Effector CD8-positive, alpha-beta T cell (primary cell): ENCODE measurements at places on chromosomes 2 and 18.

- DNase-seq, result no peak
These were observed 109.1 kb downstream of the RIF1 start for GRCh38 chr2:151518802-151519201.

- no peak for DNase-seq
These were observed 157.2 kb downstream of the DDX1 start for GRCh38 chr2:15748736-15749323.

GRCh38 chr18:46675112-46675511 is 18.1 kb upstream of the LOXHD1 start:
- no peak for DNase-seq

GRCh38 chr2:145090841-145091761 is 571.2 kb upstream of the ZEB2 start:
- DNase-seq, result no peak

- DNase-seq, result no peak
These were observed 2.3 kb downstream of the PSMD1 start for GRCh38 chr2:231058761-231059550.

- DNase-seq, result no peak
These were observed 230.6 kb upstream of the SP5 start for GRCh38 chr2:170484552-170484951.

- no peak for DNase-seq
These were observed 42.4 kb upstream of the PSMD14 start for GRCh38 chr2:161265874-161266273.

GRCh38 chr2:44324971-44325426 is 36.3 kb downstream of the PREPL start:
- no peak for DNase-seq

DNA sequence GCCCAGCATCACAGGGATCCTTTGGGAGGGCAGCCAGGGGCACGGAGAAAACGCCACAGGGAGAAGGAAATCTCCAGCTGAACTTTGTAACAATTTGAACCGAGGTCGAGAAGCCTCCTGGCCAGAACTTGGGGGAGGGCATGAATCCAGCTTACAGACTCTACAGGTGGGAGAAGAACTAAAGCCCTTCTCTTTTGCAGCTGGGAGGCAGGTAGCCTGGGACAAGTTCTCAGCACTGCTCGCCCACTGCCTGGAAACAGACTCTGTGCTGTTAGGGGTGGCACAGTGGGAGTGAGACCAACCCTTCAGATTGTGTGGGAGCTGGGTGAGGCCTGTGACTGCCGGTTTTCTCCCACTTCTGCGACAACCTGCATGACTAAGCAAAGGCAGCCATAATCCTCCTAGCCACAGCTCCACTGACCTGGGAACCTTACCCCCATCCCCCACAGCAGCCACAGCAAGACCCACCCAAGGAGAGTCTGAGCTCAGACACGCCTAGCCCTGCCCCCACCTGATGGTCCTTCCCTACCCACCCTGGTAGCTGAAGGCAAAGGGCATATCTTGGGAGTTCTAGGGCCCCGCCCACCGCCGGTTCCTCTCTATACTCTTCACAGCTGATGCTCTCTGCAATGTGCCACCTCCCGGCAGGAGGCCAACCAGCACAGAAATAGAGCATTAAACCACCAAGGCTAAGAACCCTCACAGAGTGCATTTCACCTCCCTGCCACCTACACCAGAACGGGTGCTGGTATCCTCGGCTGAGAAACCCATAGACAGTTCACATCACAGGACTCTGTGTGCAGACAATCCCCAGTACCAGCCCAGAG is 136.0 kb upstream of the SIX2 start:
- DNase-seq, result no peak

DNA sequence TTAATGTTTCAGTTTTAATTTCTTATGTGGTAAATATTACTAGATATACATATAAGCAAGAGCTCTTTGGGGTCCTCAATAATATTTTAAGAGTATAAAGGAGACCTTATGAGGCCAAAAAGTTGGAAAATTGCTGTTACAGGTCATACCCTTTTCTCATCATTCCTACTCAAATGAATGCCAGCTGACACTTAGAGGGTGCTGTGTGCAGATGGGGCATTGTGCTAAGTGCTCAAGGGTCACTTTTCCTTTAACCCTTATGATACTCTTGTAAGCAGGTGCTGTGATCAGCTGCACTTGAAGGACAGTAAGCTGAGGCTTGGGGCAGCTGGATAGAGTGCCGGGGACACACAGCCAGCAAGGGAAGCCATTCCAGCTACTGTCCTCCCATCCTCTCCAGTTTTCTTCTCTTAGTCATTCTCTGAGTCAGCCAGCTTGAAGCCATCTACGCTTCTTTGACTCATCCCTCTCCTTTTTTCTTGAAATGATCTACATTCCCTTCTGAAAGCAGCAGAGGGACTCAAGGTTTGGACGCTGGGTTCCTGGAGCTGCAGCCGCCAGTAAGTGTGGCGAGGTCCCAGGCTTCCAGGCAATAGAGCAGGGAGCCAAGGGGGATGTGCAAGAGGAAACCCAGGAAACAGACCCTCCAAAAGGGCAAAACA is 42.0 kb upstream of the CREB1 start:
- DNase-seq, result no peak

GRCh38 chr2:41717839-41718238 is 330.0 kb upstream of the PKDCC start:
- no peak for DNase-seq

GRCh38 chr2:9803023-9803805 is 40.1 kb upstream of the TAF1B start:
- no peak for DNase-seq

GRCh38 chr2:71504611-71505010 is 51.2 kb downstream of the DYSF start:
- no peak for DNase-seq

GRCh38 chr2:47864566-47864965 is 41.7 kb downstream of the FBXO11 start:
- DNase-seq, result no peak

DNA sequence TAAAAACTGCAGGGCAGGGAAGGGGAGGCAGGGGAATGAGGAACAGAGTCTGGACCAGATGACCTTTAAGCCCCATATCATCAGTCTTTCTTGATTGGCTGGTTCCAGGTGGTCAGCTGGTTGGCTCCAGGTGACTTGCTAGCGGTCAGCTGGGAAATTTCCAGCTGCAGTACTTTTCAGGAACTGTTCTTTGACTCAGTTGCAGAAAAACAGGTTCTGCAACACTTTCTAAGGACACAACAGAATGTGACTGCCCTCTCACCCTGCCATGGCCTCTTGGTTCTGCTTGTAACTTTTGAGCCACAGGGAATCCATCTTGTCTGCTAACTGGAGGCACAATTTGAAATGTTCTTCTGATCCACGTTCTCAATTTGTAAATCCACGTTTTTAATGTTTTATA is 278.3 kb upstream of the LRATD1 start:
- no peak for DNase-seq

DNA sequence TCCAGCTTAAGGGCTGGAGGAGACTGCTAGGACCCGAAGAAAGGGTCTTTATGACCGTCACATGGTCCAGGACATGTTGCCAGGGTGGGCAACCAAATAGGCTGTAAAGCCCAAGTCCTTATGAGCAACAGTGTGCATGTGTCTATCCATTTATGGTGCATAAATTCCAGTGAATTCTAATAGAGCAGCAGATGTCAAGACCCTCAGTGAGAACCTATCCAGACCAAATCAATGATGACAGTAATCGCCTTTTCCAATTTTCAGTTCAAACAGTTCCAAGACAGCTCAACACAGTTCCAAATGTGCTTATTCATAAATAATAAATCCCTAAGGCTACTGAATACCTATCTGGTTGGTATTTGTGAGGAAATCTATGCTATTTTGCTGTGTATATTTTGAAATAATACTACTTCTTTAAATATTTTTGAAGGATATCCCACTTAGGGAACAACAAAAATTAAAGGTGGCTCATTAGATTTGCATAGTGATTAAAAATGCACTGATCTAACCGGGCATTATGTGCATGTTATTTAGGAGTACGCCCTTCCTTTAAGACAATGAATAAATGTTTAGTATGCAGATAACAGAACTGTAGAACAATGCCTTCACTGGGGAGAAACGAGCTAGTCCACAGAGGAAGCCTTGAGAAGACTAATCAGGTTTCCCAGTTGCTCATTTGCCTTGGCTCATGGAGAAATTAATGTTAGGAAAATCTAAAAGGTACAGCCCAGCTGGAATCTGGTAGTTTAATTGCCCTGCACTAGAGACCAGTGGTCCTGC is 519.5 kb upstream of the CHAC2 start:
- DNase-seq, result no peak

DNA sequence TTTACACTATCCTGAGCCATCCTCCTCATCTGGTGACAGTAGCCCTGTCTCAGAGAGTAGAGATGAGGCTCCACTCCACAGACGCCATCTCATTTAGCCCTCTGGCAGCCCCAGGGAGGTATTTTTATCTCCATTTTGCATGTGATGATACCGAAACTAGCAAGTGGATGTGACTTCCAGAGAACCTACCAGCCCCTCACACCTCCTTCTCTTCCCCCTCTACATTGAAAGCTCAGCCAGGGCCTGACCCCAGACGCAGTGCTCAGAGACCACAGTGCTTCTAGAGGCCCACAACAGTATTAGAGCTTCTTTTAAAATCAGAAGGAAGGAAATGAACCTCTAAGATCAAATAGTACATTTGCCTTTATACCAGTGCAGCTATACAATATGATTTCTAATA is 8.3 kb downstream of the GYPC start:
- no peak for DNase-seq

DNA sequence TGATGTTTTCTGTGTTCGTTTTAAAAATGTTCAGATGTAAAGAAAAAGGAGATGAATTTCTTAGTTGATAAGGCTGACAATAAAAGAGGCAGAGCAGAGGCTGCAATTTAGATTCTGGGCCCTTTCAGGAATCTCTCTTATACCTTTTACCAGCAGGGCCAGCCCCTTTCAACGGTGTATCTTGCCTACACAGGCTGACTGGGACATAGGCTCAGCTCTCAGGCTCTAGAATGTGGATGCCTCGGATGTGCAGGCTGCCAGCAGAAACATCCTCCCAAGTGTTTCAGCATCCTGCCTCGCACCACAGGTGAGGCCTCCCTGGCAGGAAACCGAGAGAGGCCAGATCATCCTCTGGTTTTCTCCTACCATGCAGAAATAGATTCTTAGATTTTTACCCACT is 3.4 kb downstream of the C2orf80 start:
- DNase-seq, result no peak

DNA sequence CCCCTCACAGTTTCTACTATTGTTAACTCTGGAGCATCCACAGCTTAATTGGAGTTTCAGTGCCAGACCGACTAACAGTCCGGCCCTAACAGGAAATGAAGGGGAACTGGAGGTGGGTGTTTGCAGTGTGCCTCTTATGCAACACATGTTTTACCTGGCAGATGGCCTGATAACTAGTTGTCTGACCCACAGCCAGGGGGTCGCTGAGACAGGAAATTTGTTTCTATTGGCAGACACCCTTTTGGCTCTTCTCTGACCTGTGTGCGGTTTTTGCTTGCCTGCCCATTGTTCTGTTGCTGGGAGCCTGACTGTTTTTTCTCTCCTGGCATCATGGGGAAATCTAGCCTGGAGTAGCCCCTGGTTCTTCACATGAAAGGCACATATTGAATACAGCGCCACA is 1329.8 kb downstream of the DSC3 start:
- no peak for DNase-seq

DNA sequence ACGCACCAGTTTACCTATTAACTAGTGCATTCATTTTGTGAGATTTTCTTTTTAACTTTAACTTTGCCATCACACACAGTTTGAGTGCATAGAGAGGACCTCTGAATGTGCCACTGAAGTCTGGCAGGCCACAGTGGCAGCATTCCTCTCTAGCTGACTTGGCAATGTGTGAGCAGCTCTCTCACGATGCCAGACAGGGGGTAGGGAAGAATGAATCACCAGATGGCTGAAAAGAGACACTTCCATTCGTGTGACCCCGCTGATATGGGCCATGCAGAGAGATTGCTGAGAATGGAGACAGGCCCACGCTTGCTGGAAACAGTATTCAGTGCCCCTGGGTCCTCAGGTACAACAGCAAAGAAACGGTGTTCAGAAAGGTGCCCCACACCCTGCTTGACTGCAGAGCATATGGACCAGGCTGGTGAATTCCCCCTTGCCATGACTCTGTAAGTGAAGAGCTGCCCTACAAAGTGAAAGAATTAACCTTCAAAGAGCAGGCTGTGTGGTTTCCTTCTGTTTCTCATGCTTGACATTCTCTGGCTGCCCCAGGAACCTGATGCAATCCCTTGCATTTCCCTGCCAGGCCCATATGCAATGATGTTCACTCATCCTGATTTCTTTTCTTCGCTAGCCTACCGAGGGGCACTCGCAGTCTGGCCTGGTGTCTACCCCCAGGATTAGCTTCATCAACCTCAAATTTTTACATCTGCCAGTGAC is 236.1 kb downstream of the CDH20 start:
- DNase-seq, result no peak

DNA sequence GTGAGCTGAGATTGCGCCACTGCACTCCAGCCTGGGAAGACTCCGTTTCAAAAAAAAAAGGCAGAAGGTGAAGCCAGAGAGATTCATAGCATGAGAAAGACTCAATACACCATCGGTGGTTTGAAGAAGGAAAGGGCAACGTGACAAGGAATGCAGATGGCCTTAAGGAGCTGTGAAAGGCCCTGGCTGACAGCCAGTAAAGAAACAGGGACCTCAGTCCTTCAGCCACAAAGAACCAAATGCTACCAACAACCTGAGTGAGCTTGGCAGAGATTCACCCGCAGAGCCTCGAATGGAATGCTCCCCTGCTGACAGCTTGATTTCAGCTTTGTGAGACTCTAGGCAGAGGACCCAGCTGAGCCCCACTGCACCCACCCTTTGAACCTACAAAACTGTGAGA is 154.9 kb upstream of the NDUFV2 start:
- DNase-seq, result no peak

- no peak for DNase-seq
These were observed 88.4 kb downstream of the CTIF start for GRCh38 chr18:48627216-48627615.

- DNase-seq, result no peak
These were observed 186.2 kb upstream of the GCFC2 start for GRCh38 chr2:75896779-75897366.

DNA sequence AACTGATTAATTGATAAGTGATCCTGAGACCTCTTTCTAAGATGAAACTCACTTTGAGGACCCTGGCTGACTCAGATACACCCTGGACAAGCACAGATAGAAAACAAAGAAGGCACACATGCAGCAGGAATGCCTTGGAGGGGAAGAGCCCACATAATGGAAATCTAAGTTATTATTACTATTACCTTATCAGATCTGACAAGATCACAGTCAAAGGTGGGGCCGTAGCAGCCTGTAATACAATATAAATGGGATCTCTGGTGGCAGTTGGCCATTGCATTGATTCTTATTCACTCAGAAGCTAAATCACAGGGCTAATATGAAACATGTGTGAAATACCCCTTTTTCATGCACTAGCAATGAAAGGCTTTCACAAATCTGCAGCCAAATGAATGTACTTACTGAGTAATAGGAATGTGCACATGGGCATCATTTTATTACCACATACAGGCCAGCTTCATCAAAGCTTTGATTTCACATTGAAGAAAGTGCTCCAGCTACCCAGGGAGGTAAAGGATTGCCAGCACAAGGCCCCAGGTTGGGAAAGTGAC is 84.0 kb downstream of the ZBTB7C start:
- no peak for DNase-seq
